ENCODE measurements at places on chromosomes 11 and 22.

GRCh38 chr11:104620991-104621390, 277.3 kb downstream of the CASP12 start:
- no peak for DNase-seq

GRCh38 chr11:71384561-71384960, 63.6 kb downstream of the DHCR7 start:
- no peak for DNase-seq

DNA sequence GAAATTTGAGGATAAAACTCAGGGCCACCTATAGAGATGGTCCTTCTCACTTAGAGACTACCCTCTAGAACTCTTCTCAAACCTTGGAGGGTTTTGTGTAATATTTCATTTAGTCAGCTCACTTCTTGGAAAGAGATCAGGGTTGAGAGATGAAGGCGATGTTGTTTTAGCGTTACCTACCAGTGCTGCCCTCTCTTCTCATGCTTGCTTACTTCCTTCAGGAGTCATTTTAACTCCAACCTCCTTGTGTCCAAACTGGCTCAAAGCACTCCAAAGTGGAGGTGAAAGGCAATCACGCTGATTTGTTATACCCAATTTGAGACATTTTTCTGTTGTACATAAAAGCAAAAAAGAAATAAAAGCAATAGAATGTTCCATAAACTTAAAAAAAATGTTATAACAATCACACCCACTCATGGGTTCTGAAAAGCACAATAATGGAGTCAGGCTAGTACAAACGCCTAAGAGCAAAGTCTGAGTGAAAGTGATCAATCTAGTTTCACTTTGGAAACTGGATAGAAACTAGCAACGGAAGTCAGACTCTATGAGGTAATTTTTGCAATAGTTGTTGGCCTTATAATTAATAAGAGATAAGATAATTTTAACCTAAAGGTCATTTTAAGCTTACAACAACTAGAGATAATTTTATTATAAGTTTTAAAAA, 117.1 kb downstream of the MRTFA start:
- DNase-seq = no peak

DNA sequence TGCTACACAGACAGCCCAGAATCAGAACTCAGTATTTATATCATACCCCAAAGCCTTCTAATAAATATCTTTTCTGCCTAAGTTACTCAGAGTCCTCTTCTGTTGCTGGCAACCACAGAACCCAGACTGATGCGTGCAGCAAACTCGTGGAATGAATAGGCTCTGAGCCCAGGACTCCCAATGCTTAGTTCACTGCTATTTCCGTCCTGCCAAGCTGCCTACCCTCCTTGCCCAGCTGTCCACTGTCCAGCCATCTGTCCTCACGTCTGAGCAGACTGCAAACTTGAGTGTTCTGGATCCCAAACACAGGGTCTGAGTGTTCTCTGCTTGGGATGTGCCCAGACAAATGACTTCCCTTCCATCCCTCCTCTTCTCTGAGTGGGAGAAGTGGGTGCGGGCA, 19.4 kb downstream of the PTPN5 start:
- DNase-seq = no peak

DNA sequence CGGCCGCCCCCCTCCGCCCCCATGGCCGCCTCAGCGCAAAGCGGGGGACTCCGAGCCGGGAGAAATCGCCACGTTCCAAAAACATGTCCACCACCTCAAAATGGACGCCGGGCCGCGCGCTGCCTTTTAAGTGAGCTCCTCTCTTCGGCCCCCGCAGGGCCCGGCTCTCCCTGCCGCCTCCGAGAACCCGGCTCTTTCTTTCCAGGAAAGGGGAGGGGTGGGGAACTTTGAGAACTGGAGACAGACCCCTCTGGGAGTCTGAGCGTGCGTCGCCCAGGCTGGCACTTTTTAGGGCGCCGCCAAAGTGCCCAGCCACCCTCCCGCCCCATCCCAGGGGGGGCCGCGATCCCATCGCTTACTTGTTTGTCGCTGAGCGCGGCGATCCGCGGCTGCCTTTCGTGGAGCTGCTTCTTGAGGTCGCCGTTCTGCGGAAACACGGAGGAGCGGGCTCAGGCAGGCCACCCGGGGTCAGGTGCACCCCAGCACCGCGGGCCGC, 1.6 kb downstream of the PHF21B start:
- no peak for DNase-seq
